ENCODE measurements at places on chromosomes 5 and 9. TPM values are rescaled to one million over a fixed set of nuclear protein-coding genes. Genes with fewer than 3 reads are reported as not detected.

Gene ADAMTS6
- total RNA-seq = 2.1 TPM

Gene ZNF618
- 0.23 TPM for total RNA-seq

DNA sequence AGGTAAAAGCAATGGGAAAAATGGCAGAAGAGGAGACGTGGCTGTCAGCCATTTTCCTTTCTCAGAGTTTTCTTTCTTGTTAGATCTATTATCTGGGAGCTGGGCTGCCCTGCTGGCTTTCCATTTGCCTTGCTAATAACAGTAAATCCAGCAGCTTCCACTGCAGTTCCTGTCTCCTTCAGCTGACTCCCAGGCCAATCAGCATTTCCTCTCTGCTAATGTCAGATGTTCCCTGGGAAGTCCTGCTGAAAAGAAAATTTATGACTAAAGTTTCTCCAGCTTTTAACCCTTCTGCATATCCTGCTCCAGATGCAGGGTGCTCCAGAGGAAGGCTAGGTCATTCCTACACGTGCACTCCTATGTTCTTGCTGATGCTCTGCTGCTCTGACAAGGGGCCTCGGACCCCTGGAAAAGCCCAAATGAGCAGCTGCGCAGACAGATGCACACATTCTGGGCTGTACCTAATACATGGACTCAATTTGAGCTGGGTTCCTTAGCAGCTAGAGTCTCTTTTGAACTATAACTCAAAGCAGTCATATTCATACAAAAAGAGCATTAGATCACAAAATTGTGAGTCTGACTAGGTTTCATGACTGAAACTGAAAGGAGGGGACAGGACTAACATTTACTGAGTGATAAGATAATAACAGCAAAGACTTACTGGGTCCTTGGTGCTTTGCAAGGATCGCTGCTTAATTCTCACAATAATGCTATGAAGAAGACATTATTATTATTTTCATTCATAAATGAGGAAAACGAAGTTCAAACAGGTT is 182.2 kb downstream of the MAPKAP1 start:
- no peak overlapping the region for H3K4me3 ChIP-seq
- no peak overlapping the region for H3K27ac ChIP-seq
- DNase-seq = no peak
- peaks cover 34% of the 10 kb centered on the region for H3K4me1 ChIP-seq

DNA sequence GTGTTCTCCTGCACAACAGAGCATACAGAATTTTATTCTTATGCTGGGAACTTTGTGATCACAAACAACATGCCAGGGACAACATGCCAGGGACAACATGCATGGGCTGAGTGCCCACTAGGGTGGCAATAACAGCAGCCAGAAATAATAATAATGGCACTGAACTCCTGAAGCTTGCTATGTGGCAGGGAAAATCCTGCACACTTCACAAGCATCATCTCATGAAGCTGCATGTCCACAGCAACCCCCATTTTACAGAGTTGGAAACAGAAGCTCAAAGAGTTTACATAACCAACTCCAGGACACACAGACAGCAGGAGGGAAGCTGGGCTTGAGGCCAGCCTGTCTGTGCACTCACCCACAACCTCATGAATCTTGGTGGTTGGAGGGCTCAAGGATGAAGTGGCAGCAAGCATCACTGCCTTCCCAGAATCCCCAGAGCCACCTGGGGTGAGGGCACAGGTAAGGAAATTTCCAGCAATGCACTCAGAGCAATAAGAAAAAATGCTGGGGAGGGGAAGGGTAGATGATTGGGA is 111.4 kb downstream of the GABBR2 start:
- H3K27ac ChIP-seq = no peak overlapping the region
- no peak for DNase-seq
- H3K4me3 ChIP-seq = no peak overlapping the region
- no peaks in the 10 kb centered on the region for H3K27me3 ChIP-seq

- H3K27me3 ChIP-seq = no peaks in the 10 kb centered on the region
- no peak overlapping the region for H3K4me3 ChIP-seq
- H3K27ac ChIP-seq = no peak overlapping the region
These were observed 93.3 kb downstream of the LIFR start for GRCh38 chr5:38462976-38463633.

DNA sequence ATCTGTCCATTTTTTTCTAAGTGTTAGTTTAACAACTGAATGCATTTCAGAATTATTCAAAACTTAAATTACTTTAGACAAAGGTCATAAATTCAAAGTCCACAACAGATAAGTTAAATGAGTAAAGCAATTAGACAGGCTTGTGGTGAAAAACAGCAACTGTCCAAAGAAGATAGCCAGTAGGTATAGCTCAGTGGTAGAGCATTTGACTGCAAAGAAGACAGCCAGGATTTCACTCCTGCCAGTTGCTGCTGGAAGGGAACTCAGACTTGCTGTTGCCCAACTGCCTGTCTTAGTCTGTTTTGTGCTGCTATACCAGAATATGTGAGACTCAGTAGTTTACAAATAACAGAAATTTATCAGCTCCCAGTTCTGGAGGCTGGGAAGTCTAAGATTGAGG is 10.0 kb downstream of the FANCC start:
- H3K36me3 ChIP-seq = no peaks in the 10 kb centered on the region
- H3K27me3 ChIP-seq = no peaks in the 10 kb centered on the region
- H3K27ac ChIP-seq = no peak overlapping the region
- H3K4me3 ChIP-seq = no peak overlapping the region
- DNase-seq = no peak

DNA sequence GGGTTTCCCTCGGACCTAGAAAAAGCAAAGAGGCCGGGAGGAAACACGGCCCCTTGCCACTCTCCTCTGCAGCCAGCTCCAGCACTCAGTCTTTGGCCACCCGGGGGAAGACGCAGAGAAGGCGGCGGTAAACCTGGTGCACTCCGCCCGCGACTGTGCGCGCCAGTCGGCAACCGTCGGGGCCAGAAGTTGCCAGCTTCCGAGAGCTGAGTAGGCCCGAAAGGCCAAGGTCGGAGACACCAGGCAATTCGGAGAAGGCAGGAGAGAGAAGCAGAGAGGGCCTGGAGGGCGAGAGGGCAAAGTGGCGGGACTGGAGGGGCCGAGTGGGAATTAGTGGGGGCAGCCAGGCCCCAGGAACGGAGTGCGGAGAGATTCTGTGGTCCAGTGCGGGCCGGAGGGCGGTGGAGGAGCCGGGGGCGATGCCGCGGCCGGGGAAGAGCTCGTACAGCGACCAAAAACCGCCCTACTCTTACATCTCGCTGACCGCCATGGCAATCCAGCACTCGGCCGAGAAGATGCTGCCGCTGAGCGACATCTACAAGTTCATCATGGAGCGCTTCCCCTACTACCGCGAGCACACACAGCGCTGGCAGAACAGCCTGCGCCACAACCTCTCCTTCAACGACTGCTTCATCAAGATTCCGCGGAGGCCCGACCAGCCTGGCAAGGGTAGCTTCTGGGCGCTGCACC is at the start of gene FOXB2:
Gene FOXB2, plus strand, starts transcription at position 420 of the 690 bp plus-strand sequence. Its CDS starts 0 bp downstream, at position 420.
- no peak for DNase-seq
- H3K4me3 ChIP-seq = no peak within 1 kb of the TSS
- peaks cover 23% of the 10 kb centered on the region for H3K27me3 ChIP-seq
- no peaks in the 10 kb centered on the region for H3K4me1 ChIP-seq

DNA sequence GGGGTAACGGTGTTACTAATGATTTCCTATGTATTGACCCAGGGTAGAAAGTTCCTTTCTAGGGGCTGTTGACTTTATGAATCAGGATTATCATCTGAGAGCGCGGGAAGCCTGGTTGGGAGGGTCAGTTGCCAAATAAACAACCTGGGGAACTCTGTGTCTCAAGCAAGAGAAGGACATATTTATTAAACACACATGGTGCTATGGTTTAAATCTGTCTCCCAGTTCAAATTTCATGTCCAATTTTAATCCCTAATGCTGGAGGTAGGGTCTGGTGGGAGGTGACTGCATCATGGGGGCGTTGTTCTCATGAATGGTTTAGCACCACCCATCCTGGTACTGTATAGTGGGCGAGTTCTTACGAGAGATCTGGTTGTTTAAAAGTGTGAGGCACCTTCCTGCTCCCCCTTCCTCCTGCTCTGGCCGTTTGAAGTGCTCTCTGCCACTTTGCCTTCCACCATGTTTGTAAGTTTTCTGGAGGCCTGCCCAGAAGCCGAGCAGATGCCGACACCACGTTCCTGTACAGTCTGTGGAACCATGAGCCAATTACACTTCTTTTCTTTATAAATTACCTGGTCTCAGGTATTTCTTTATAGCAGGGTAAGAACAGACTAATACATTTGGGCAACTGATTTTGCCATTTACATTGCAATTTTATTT is 19.7 kb upstream of the GAS1 start:
- no peaks in the 10 kb centered on the region for H3K27me3 ChIP-seq
- H3K4me3 ChIP-seq = no peak overlapping the region
- no peak overlapping the region for H3K27ac ChIP-seq
- H3K4me1 ChIP-seq = no peaks in the 10 kb centered on the region
- no peaks in the 10 kb centered on the region for H3K36me3 ChIP-seq
- DNase-seq = no peak

- H3K4me1 ChIP-seq = peaks cover 5% of the 10 kb centered on the region
- H3K27ac ChIP-seq = no peak overlapping the region
- no peak overlapping the region for H3K4me3 ChIP-seq
These were observed 346.3 kb downstream of the ENC1 start for GRCh38 chr5:74294231-74294705.

DNA sequence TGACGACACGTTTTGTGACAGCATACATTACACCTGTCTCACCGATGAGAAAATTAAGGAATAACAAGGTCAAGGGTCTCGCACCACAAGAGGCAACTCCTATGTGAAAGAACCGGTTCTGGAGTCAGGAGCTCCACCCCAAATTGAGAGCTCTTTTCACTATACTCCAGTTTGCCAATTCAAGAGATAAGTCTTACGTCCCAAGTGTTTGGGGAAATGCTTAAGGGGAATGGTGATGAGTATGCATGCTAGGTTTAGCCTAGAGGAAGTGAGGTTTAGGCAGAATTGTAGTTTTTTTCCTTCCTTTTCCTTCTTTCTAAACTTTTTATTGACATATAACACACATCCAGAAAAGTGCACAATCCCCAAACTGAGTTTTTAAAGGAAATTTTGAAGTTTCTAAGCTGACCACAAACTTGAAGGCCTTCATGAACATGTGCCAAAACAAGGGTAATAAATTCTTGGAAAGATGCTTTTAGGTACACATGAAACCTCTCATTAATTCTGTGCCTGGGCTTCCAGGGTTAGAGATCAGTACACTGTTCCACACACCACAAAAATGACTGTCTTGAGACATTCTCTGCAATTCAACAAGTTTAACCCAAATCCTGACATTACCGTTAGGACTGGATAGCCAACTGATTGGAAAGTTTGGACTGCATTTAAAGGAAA is 127.6 kb upstream of the SLC1A3 start:
- DNase-seq = peak; percentile 44
- no peaks in the 10 kb centered on the region for H3K36me3 ChIP-seq
- peaks cover 8% of the 10 kb centered on the region for H3K4me1 ChIP-seq
- no peak overlapping the region for H3K4me3 ChIP-seq
- H3K27ac ChIP-seq = no peak overlapping the region
- no peaks in the 10 kb centered on the region for H3K27me3 ChIP-seq

DNA sequence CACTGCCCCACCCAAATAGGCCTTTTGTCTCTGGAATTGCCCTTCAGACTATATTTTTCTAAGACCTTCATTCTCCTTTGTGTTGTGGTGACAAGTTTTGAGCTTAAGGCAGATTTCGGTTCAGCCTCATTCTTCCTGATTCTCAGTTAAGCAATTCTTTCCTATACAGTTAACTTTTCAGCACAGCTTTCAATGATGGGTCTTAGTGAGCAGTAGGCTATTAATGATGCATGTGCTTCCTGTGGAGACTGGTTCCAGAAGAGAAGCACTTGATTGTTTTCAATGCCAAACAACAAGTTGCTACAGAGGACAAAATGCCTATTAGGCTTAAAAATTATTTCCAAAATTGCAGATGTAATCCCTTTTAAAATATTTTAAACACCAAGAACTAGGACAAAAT is 47.7 kb upstream of the TLX3 start:
- DNase-seq = no peak
- no peaks in the 10 kb centered on the region for H3K36me3 ChIP-seq
- H3K27ac ChIP-seq = no peak overlapping the region
- H3K4me3 ChIP-seq = no peak overlapping the region
- H3K4me1 ChIP-seq = no peaks in the 10 kb centered on the region
